LoVo (cell line): ENCODE measurements at places on chromosomes 3 and 15.

GRCh38 chr3:110711851-110712516 is 359.6 kb upstream of the NECTIN3 start:
- DNase-seq: no peak

DNA sequence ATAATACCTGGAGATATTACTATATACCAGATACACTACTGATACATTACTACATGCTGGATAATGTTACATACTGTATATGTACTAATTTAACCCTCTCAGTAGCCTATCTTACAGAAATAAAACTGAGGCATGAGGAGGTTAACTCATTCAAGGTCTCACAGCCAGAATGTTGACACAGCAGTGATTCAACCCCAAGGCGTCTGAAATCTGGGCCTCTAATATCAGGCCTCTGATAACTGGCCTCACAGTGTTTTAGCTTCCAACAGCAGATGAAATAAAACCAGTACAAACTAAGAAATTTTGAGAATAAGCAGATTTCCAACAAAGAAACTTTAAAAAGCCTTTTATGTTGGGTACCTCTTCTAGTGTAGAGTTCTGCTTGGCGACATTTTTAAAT is 23.4 kb downstream of the DZIP1L start:
- DNase-seq: no peak

GRCh38 chr3:51934139-51934850 is 7.4 kb downstream of the RRP9 start:
- DNase-seq: no peak

DNA sequence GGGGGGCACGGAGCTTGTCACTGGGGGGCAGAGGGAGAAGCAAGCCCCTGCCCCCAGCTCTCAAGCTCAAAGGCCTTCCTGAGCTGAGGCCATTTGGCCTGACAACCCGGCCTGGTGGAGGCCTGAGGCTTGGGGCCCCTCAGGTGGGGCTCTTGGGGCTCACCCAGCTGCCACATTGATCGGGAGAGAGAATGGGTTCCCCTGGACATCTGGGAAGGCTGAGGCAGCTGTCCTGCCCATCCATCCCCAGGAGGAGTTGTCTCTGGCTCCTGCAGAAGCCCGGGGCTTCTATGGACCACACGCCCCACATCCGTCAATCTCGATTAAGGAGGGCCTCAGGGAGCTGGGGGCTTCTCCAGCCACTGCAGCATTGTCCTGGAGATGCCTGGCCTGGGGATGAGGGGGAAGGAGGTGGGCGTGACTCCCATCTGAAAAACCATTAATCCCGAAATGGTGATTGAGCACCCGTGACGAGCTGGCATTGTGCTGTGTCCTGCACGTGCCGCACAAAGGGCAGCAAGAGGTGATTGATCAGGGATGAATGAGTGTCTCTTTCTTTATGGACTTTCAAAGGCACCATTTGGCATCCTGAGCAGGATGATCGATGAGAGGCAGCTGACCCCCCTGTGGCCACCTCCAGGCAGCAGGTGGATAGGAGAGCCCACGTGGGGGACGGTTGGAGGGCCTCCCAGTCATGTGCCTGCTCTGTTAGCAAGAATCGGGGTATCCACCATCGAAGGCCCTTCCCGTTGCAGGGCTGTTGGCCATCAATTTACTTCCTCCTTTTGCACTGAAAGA is 17.2 kb upstream of the CRABP1 start:
- DNase-seq: no peak

DNA sequence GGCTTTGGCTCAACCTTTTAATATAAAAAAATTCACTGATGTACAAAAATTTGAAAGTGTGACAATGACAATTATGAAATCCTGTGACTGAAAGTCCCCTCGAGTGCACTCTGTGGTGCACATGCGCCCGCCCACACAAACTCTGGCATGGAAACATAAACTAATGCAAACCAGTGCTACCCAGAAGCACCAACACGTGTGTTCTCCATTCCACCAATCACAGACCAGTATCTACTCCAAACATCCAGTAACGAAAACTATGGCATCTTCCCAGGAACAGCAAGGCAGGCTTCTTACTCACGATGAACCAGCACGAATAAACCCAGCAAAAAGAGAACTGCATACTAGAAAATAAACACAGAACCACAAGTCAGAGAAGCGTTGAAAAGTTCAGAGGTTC is 11.7 kb upstream of the NMB start:
- DNase-seq: no peak

GRCh38 chr3:195438371-195438770 is 4.4 kb downstream of the ACAP2 start:
- peak; percentile 71 for DNase-seq

DNA sequence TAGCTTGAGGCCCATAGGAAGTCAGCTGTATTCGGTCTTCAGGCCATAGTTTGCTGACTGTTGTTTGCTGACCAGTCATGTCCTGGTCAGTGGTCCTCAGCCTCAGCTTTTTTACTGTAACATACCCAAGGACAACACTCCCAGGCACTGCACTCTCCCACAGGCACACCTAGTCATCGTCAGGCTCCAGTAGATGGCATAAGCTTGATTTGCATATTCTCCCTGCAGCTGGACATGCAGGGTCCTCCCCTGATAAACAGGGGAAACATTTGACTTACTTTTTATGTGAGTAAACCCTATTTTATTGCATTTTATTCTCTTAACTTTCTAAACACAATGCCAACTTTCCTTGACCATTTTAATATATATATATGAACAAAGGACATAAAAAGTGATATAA is 22.9 kb downstream of the ARHGEF3 start:
- DNase-seq: no peak
